Caudate nucleus (tissue), 63 donors: ENCODE measurements at places on chromosomes 3 and 15.

DNA sequence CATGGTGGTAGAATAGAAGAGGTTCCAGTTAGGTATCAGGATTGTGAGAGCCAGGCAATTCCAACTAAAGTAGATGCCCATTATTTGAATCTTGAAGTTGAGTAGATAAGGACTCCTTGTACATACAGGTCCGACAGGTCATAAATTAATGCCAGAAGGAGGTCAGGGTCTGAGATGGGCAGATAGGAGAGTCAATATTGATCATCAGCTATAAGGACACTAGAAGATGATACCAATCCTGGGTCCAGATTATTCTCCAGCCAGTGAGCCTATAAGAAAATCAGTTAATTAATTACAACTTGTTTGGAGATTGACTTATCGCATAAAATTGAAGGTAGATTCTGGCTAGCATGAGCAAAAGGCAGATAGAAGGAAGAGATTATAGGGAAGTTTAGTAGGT, 378.4 kb upstream of the NAALADL2 start:
- no peak for DNase-seq

- no peak for DNase-seq
Measured at GRCh38 chr15:87483468-87483867, 773.1 kb downstream of the NTRK3 start.

GRCh38 chr3:134827213-134827612, 32.2 kb downstream of the EPHB1 start:
- no peak for DNase-seq

DNA sequence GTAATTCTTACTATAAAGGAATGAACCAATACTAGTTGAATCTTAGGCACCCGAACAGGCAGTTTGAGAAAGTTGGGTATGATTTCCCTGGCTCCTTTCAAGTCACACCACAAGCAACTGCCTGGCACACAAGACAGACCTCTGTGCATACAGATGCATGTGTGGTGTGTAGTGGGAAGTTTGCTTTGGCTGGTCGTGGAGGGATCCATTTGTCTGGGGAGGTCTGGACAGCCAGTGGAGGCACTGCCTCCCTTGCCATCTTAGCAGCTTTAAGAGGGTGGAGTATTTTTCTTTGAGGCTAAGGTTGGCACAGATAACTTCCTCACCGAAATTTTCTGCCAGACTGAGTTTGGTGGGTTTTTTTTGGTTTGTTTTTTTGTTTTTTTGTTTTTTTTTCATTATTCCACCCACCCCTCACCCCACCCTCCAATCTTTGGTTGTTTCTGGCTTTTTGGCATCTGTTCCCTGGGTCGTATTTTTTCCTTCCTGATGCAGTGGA, 97.1 kb downstream of the TMEM212 start:
- no peak for DNase-seq

DNA sequence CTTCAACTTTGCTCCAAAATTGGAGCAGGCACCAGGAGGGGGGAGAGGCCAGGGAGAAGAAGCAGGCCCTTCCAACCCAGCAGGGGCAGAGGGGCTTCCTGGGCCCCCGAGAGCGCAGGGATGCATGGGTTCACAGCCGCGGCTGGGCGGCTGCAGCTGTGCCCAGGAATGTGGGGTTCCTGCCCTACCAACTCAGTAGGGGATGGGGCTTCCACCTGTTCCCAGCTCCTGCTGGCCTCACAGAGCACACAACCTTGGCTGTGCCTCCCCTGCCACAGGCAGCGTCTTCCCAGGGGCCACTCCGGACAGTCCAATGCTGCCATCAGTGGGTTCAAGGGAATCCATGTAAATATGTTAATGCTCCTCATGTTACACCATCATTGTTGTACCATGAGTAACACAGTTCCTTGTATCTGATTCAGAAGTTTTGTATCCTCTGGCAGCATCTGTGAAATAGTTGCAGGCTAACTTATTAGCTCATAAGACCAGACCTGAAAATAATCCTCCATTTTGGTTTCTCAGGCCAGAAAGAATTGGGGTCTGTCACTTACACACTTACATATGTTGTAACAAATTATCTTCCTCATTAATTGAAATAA, 12.1 kb upstream of the SIAH2 start:
- DNase-seq, result no peak

DNA sequence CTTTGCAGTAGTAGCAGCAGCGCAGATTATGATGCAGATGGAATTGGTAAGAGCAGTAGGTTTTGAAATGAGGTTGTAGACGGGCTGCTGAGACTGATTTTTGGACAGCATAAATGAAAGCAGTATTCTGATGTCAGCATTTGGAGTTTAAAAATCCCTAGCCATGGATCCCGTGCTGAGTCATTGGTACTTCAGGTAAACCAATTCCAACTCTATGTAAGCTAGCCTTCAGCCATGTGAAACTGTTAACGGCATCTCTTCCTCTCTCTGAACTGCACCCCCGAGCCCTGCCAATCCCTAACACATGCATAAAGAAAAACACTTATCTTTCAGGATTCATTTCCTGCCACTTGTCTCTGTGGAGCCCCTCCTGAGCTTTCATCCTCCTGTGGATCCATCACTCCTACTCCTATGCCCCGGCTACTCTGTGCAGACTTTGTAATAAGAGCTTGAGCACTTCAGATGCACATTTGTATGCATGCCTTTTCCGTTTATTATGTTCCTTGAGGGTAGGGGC, 119.0 kb downstream of the AKAP13 start:
- DNase-seq, result no peak

GRCh38 chr15:46410705-46411104, 775.9 kb downstream of the SQOR start:
- DNase-seq, result no peak

- DNase-seq, result no peak
Measured at GRCh38 chr3:158671821-158672214, 630 bp downstream of the LXN start.

DNA sequence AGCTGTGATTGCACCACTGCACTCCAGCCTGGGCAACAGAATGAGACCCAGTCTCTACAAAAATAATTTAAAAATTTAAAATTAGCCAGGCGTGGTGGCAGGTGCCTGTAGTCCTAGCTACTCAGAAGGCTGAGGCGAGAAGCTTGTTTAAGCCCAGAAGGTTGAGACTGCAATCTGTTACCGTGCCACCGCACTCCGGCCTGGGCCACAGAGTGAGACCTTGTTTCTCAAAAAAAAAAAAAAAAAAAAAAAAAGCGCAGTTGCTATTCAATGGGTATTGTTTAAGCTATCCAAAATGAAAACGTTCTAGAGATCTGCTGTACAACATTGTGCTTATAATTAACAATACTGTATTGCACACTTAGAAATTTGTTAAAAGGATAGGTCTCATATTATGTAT, 24.0 kb downstream of the ZNF148 start:
- DNase-seq, result no peak

GRCh38 chr3:102237838-102238237, 197.0 kb upstream of the ZPLD1 start:
- no peak for DNase-seq

GRCh38 chr15:68559345-68560310, 19.2 kb upstream of the CORO2B start:
- peak; percentile 68 for DNase-seq

DNA sequence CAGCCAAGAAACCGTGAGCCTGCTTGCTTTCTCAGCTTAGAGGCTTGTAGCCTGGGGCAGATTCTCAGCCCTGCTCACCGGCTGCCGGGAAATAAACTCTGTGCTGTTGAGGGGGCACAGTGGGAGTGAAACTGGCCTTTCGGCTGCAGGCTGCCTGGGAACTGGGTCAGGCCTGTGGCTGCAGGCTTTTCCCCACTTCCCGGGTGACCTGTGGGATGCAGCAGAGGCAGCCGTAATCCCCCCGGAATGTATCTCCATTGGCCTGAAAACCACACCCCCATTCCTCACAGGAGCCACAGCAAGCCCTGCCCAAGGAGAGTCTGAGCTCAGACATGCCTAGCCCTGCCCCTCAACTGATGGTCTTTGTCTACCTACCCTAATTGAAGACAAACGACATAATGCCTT, 110.9 kb downstream of the STXBP5L start:
- DNase-seq, result no peak

GRCh38 chr3:2908693-2909351, 201.4 kb downstream of the IL5RA start:
- DNase-seq, result no peak

DNA sequence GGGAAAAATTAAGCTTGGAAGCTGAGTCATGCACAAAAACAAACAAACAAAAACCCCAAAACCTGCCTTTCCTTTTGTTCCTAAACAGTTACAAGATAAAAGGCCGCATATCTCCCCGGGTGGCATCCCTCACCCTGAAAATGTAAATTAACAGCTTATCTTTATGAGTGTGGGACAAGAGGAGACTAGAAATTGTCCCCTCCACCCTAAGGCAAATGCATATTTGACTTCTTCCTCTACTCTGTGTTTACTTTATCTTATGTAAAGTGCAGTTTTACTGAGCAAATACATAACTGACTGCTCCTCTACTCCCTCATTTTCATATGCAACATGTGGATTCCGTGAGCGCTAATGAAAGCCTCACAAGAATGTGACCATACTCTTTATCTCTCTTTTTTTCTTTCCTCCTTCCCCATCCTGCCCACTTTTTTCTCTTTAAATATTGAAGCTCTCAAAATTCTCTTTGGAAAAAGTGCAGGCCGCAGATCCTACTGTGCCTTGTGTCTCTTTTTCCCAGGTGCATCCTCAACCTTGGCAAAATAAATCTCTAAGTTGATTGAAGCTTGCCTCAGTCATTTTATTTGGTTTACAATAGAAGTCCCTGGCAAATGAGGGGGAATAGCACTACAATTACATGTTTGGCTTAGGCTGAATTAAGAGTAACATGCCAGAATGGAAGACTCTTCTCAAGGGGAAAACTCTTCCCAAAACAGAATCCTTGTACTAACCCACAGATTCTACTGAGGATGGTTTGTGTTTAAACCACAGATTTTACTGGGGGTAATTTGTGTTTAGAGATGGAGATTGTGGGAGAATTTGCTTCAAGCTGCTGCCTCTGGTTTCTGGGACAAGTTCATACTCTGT, 72.7 kb upstream of the WDR72 start:
- DNase-seq, result no peak

GRCh38 chr3:81666502-81667121, 94.8 kb downstream of the GBE1 start:
- DNase-seq, result no peak

GRCh38 chr3:127168271-127168670, 24.7 kb upstream of the PRR23E start:
- DNase-seq, result no peak

- DNase-seq, result no peak
Measured at GRCh38 chr3:196990601-196991007, 22.0 kb upstream of the PIGZ start.

DNA sequence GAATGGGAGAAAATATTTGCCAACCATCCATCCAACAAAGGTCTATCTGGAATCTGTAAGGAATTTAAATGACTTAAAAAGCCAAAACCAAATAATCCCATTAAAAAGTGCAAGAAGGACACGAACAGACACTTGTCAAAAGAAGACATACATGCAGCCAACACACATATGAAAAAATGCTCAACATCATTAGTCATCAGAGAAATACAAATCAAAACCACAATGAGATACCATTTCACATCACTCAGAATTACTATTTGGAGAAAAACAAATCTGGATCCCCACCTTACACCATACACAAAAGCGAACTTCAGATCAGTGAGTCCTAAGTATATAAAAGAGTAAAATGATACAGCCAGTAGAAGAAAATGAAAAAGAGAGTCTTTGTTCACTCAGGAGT, 58.6 kb upstream of the MNS1 start:
- DNase-seq, result no peak

DNA sequence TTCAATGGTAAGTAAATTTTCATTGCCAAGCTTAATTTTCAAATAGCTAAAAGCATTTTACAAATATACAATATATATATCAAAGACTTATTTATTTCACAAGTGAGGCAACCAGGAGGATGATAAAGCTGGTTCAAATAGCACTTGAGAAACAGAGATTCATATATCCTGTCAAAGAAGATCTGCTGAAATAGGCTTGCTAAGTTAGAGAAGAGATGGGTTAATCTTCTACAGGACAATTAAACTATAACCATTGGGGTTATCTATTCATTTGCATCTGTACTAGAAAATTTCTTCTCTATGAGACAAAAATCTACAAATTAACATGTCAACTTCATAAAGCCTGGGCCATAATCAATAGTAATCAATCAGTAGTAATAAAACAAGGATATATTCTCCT, 637.7 kb upstream of the UBE2E2 start:
- no peak for DNase-seq

DNA sequence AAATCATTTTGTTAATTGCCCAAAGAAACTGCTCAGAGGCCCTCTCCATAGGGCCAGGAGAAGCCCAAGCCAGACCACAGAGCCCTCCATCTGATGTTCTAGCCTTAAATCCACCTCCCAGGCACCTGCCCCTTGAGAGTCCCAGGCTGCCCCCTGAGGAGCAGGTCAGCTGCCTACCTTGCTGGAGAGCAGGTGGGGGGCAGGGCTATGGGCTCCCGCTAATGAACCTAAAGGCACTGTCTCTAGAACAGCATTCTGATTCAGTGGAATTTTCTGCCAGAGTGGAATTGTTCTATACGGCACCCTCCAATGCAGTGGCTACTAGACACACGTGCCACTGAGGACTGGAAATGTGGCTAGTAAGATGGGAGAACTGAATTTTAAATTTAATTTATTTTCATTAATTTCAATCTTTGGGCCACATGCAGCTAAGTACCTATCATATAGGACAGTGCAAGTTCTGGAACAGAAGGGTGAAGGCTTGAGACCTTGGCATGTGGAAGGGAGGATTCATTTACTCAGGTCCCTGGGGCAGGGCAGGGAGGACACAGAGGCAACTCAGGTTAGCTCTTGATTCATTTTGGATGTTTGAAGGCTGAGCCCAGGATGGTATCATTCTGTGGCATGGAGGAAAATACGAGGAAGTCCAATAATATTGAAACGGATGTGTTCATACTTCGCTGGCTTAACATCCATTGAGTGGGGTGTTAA, 11.4 kb downstream of the AMOTL2 start:
- DNase-seq, result no peak

GRCh38 chr3:49626101-49626581, 48.0 kb upstream of the APEH start:
- peak; percentile 56 for DNase-seq

GRCh38 chr15:97692301-97693015, 268.0 kb upstream of the ARRDC4 start:
- DNase-seq, result no peak

- no peak for DNase-seq
Measured at GRCh38 chr3:160812304-160812703, 56.3 kb downstream of the PPM1L start.

DNA sequence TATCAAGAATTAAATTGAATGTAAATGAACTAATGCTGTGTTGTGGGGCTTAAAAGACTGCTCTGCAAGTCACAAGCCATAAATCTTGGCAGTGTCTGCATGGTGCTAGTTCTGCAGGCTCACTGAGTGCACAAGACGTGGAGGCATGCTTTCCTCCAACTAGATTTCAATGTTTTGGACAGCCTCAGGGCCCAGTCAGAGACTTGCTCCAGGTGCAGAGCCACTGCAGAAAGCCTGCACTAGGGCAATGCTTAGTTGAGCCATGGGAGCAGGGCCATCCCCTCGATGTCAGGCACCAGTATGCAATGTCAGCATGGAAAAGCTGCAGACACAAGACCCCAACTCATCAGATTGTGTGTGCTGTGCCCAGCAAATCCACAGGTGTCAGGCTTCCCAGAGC, 234.5 kb upstream of the CDIN1 start:
- no peak for DNase-seq
